ENCODE measurements at places on chromosomes 1 and 21.

- DNase-seq = no peak
These were observed 35.5 kb downstream of the COLGALT2 start for GRCh38 chr1:184002071-184002470.

GRCh38 chr1:50747394-50747793, 212.7 kb downstream of the FAF1 start:
- DNase-seq = no peak

DNA sequence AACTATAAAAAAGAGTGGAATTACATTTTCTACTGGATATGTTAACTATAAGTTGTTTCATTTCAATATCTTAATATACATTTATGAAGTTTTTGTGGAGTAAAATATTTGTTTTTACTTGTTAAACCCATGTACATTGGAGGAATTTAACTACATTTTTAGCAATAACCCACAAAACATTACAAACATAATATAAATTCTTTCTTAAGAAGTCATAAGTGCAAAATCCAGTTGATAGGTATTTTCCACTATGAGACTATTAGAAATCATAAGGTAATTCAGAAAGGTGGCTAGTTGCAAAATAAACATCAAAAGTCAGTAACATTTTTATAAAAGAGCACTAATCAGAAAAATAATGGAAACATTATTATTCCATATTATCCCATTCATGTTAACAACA, 73.9 kb upstream of the RRP15 start:
- no peak for DNase-seq

DNA sequence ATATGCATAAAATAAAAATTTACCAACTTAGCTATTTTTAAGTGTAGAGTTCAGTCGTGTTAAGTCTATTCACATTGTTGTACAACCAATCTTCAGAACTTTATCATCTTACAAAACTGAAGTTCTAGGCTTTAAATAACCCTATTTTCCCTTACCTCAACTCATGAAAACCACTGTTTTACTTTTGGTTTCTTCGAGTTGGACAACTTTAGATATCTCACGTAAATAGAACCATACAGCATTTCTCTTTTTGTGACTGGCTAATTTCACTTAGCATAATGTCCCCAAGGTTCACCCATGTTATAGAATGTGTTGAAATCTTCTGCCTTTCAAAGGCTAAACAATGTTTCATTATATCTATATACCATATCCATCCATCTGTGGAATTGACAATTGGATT, 819.0 kb upstream of the ADGRL4 start:
- no peak for DNase-seq

- DNase-seq = no peak
These were observed 230.4 kb downstream of the DNM3 start for GRCh38 chr1:172071746-172072145.

DNA sequence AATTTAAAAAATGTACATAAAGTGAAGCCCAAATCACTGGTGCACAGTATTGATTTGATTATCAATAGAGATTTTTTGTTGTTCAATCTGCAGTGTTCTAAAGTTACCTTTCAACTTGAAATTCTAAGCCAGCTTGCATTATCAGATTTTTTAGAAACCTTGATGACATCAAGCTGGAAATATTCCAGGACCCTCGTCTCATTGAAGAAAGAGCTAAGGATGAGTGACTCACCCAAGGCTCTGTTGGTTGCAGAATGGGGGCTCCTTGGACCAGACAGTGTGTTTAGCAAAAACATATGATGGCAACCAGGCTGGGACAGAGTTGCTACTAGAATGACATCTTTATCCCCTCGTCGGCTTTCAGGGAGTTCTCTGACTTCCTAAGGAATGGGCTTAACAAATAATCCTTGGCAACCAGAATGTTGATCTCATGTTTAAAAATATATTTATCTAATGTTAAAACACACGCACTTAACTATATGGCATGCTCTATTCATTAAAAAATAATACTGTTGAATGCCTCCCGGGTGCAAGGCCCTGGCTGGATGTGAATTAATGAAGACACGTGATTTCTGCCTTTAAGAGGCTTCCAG, 79.7 kb downstream of the RUNX3 start:
- DNase-seq = no peak

- DNase-seq = no peak
These were observed 6.0 kb downstream of the FNBP1L start for GRCh38 chr1:93453911-93454310.

DNA sequence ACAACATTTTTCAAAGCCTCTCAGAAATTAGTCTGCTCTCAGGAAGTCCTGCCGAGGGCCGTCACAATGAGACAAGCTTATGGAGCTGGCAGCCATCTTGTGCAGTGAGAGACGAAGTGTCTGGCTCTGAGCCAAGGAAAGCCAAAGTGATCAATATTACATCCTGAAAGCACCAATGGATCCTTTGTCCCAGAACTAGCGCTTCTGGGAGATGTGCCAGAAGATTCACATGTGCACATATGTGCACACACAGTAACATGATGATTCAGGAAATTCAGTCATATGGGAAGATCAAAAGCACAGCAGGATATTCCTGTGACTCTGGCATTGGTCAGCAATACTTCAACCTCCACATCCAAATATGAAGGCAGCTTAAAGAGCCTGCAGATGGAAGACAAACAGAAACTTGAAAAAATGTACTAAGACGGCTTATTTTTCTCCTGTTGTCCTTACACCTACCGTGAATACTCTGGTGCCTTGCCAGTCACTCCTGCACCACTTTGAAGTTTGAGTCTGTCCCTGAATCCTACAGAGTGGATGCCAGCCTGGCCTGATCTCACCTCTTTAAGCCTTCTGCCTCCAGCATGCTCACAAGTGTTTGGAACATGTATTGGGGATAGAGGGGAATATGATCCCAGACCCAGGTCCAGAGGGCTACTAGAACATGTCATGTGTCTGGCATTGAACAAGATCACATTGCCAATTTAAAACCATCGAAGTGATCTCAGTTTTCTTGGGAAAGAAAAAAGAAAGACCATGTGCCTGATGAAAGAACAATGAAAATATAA, 44.5 kb upstream of the PRRX1 start:
- DNase-seq = no peak

- DNase-seq = no peak
These were observed 292.8 kb upstream of the RGS18 start for GRCh38 chr1:191865479-191865878.

GRCh38 chr1:245879091-245879490, 628.0 kb downstream of the SMYD3 start:
- DNase-seq = no peak

DNA sequence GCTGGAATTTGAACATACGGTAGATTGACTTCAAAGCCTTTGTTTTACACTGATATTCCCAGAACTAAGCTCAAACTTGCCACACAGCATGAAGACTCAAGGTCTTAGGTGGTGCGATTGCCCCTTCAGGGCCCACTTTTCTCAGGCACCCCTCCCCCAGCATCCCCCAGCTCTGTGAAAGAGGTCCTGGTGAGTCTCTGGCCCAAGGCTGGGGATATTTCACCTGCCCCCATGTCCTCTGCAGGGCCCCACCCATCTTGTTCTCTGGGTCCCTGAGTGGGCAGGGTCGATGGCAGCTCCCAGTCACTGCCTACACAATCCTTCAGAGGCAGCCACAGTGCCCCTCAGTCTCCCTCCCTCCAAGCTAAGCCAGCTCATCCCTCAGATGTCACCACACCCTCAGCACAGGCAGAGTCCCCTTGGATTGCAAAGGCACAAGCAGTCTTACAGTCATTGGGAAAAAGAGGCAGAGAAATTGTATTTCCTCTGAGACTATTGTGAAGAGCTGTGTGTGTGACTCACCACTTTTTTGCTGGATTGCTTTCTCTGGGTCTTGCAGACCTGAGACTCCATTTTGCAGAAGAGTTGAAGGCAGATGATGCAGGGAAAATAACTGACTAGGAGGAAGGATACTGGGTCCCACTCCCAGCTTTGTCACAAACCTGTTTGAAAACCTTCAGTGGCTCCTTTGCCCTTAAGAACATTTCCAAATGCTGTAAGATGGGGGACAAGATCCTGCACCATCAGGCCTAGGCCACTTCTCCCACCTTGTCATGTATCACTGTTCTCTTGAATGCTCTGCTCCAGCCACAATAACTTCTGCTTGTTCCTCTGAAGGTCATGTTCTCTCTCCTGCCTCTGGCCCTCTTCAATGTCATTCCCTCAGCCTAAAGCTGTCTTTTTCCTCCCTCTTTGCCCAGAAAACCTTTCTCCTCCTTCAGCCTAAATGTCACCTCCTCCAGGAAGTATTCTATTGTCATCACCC, 119.1 kb upstream of the GRIK3 start:
- no peak for DNase-seq

DNA sequence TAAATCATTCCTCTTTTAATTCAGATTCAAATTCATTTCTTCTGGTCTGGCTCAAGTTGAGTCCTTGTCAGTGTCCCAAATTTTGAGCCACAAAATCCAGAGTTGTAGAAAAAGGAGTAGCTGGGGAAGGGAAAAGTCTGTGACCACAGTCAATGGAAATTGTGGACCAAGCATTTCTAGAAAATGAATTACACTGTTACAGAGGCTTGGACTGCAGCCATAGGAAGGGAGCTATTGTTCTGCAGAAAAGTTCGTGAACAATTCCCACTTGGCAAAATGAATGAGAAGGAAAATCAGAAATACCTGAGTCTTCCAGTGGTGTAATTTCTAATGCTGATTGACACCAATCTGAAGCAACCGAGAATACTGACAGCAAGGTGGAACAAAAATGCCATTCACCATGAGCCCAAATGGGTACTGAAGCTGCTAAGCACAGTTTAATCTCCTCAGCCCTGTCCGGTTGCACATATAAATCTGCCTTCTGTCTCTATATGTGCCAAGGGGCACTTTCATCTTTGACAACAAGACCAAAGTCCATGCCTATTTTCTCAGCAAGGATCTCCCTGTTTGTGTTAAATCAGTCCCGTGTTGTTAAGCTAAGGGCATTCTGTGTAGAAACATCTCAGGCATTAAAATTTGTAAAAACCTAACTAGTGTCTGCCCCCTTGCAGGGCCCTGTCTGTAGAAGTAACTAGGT, 51.3 kb downstream of the TEX35 start:
- DNase-seq = no peak

DNA sequence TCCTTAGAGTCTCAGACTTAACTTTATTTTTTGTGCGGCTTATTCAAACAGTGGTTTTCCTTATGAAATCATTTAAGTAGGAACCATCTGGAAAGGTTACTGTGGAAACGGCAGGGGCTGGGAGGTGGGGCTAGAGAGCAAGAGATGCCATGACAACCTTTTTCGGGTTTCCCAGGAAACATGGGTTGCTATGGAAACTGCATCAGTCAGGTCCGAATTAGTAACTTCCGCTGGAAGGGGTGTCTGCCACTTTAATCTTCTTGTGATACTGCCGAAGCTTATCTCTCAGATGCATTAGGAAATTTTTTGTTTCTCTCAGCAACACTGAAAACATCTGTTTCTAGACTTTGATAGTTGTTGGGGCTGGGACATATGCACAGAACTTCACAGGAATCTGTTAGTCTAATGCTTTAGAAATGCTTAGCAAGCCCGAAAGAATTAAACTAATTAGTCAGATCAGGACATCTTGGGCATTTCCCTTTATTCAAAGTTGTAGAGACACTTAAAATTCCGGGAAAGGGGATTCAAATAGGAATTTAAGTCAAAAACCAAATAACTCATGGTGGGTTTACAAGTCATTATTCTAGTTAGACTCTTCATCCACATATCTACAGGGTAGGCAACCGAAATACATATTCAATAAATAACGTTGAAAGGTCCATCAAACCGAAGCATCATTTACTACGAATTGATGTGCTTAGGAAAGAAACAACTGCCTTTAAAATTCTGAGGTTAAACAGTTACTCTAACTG, 2.6 kb downstream of the KCNA3 start:
- no peak for DNase-seq

GRCh38 chr1:184595596-184595995, 159.1 kb downstream of the EDEM3 start:
- no peak for DNase-seq

DNA sequence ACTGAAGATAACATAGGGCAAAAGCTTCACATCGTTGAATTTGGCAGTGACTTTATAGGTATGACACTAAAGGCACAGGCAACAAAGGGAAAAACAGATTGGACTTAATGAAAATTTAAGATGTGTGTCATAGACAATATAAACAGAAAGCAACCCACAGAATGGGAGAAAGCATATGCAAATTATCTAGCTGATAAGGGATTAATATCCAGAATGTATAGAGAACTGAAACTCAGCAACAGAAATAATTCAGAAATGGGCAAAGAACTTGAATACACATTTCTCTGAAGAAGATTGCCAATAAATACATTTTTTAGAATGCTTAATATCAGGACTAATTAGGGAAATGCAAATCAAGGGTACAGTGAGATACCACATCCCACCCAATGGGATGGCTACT, 55.2 kb upstream of the ANGPTL1 start:
- DNase-seq = no peak

- no peak for DNase-seq
These were observed 15.4 kb upstream of the HCRTR1 start for GRCh38 chr1:31602081-31602480.

DNA sequence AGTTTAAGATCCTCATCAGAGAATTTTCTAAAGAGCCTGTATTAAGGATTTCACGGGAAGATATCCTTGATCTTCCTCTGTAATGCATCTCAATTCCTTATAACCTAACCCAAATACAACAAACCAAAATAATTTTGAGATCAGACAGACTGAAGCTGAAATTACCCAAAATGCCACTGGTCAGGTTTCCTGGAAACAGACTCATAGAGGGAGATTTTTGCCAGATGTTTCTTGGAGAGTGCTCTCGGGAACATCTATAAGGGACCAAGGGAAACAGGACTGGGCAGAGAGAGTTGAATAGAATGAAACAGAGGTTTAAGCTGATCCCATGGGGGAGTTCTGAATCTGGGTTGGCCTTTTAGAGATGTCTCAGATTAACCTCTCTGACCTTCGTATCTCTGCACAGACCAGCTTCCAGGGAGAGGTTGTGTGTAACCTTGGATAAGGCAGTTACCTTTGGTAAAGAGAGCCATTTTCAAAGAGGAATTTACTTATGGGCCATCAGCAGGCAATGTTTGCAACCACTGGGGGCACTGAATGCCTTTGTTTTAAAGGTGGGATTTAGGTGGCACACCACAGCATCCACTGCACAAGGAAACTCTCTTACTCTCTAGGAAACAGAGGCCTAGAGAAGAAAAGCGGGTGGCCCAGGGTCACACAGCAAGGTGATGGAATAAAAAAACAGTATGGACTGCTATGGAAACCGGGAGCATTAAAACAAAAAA, 130.8 kb upstream of the SGIP1 start:
- no peak for DNase-seq

- no peak for DNase-seq
These were observed 1.6 kb downstream of the COG2 start for GRCh38 chr1:230643908-230644307.

- no peak for DNase-seq
These were observed 115.1 kb downstream of the PLPP3 start for GRCh38 chr1:56464294-56464693.

DNA sequence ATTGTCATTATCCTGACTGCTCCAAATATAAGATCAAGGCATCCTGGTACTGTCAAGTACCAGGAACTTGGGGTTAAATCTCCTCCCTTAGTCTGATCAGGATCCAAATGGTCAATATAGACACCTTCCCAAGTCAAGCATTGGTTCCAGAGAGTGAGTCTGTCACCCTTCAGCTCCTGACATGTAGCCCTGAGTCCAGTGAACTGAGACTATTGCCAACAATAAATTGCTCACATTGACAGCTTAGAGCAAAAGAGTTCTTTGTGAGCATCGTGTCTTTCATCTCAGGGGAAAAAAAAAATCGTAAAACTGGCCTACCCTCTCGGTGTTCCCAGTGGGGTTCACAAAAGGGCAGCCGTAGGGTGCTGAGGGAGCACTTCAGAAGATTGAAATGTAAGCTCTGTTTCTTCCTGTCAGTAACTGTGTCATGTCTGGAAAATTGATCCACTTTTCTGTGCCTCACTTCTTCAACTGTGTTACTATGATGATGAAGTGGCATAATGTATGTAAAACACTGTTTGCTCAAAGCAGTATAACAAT, 228.5 kb downstream of the KCNH1 start:
- no peak for DNase-seq
